ENCODE measurements at places on chromosomes 13 and 19.

DNA sequence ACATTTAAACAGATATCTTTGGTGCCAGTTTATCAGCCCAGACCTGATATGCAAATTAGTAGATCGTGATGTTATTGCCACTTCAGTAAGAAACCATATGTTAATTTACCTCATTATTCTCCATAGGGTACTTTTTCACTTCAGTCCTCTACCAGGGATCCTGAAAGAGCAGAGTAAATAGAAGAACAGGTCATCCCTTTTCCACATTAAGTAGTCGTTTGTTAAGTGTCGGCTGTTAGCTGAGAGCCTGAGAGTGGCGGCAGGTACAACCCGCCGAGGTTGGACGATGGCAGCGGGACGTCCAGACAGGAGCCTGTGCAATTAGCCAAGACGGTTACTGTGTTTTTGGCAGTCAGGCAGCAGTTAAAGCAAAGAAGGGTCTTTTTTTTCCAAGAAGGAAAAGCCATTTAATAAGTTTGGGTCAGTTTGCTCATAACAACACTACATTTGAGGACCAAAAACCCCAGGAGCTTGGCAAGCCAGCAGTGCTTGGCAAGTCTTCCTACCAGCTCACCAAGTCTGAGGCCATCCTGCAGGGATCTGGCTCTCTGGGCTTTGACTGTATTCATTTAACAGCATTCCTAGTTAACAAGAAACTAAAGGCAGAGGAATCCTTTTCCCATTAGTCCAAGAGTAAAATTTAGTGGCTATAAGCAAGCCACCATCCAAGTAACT, 231.8 kb downstream of the SHISA2 start:
- DNase-seq: no peak

DNA sequence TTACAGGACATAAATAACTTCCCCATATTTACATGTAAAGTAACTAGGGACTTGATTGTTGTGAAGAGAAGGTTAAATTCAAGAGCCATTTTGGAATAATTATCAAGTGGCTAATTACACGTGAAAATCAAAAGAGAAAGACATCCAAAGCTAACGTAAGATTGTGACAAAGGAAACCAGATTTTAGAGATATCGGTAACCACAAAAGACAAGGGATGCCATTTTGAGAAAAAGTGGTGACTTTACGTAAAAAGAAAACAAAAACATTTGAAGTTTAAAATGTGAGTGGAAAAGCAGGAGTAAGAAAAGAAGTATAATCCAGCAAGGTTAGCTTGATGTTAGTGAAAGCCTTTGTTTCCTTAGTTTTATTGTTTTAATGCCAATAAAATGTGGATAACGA, 10.9 kb upstream of the VWA8 start:
- no peak for DNase-seq

- no peak for DNase-seq
Measured at GRCh38 chr13:36674337-36675212, 755 bp downstream of the SERTM1 start.

GRCh38 chr19:14611051-14611450, 28.2 kb downstream of the CLEC17A start:
- DNase-seq: no peak

GRCh38 chr13:46996316-46997030, 99.6 kb upstream of the HTR2A start:
- DNase-seq: no peak

- peak; percentile 83 for DNase-seq
Measured at GRCh38 chr13:20495087-20496023, 30.3 kb downstream of the CRYL1 start.

- DNase-seq: no peak
Measured at GRCh38 chr13:30584051-30584731, 33.5 kb upstream of the USPL1 start.

DNA sequence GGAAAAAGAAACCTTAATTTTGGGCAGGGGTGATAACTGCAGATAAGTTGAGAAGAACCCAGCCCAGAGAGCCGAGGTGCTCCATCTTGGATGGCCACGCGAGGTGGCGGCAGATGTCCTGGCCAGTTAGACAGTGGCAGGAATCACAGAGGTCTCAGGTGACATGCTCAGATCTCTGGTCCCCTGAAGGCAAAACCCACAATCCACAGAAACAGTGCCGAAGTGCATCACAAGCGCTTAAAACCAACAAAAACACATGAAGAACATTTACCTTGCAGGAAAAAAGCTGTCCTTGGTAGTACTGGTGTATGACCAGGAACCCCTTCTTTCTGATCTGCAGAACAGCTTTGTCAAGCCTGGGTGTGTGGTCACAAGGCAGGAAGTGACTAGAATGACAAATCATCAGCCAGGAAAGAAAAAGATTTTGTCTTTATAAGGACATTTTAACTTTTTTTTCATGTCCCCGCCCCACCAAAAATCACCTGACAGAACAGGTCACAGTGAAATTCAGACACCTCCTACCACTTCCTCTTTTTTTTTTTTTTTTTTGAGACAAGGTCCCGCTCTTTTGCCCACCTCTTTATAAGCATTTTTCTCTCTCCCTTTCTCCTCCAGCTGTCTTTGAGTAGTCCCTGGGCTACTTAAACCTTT, at the start of gene LCP1:
TSS of gene LCP1 (minus strand) at position 338 of the 651 bp plus-strand sequence. CDS start 22,515 bp downstream, outside the sequence.
- peak; percentile 79 for DNase-seq

GRCh38 chr13:113666951-113667701, at the start of gene GRK1:
TSS of gene GRK1 (plus strand) at chr13:113667219. CDS start at chr13:113667387, 168 bp downstream.
- DNase-seq: peak; percentile 19

All from suppressor macrophage (primary cell).